ENCODE measurements at places on chromosomes 2 and 18. TPM values are rescaled to one million over a fixed set of nuclear protein-coding genes. Genes with fewer than 3 reads are reported as not detected.

DNA sequence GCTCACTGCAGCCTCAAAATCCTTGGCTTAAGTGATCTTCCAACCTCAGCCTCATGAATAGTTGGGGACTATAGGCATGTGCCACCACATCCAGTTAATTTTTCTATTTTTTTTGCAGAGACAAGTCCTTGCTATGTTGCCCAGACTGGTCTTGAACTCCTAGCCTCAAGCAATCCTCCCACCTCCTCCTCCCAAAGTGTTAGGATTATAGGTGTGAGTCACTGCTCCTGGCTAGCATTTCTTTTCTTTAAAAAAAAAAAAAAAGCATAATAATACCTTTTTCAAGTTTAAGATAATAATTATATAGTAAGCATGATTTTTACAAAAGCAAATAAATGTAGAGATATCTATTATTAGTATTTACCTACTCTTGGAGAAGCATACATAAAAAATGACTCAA, 36.1 kb downstream of the PPP4R1 start:
- no peak for DNase-seq

DNA sequence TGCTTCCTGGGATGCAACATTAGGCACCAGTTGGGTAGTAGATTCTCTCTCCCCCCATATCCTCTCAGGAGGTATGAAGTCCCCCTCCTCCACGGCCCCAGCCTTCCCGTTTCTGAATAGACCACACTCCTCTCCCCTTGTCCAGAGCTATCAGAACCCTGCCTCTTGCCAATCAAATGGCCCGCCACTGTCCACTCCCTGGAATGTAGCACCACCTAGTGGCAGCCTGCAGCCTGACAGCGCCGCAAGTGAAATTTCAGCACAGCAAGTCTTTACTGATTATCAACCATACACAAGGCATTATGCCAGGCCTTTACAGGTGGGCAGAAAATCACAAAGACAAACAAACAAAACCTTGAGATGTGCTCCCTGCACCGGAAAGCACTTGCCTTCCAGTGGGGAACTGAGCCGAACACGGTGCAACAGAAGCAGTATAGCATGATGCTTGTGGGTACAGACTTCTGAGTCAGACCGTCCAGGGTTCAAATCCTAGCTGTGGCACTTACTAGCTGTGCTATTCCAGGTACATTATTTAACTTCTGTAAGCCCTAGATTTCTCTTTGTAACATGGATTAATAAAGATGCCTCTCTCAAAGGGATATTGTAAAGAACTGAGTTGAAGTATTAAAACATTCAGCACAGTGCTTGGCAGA, 174.0 kb downstream of the SMAD2 start:
- no peak for DNase-seq

- no peak for DNase-seq
Observed at GRCh38 chr2:144445196-144445595, 74.7 kb downstream of the ZEB2 start.

DNA sequence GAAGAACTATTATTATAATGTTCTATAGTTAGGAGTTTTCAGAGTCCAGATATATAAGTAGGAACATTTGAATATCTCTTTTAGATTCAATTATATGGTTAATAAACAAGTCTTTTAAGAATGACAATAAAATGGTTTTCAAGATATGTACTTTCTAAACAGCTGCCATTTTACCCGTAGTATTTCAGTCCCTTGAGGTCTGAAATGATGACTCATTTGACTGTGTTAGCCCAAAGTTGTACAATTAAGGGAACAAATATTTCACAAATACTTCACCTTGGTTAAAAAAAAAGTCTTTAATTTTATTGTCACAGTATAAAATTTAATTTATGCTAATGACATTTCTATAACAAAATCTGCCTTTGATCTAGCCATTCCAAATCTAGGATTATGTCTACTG, 91.6 kb upstream of the TANK start:
- no peak for DNase-seq

ANKMY1 gene
- total RNA-seq: 10.8 TPM

IL36G gene
- total RNA-seq: not detected

GRCh38 chr2:163213661-163214081, 375.1 kb upstream of the KCNH7 start:
- no peak for DNase-seq

EFR3B gene
- 2.4 TPM for total RNA-seq

CHRNG gene
- not detected for total RNA-seq

DNA sequence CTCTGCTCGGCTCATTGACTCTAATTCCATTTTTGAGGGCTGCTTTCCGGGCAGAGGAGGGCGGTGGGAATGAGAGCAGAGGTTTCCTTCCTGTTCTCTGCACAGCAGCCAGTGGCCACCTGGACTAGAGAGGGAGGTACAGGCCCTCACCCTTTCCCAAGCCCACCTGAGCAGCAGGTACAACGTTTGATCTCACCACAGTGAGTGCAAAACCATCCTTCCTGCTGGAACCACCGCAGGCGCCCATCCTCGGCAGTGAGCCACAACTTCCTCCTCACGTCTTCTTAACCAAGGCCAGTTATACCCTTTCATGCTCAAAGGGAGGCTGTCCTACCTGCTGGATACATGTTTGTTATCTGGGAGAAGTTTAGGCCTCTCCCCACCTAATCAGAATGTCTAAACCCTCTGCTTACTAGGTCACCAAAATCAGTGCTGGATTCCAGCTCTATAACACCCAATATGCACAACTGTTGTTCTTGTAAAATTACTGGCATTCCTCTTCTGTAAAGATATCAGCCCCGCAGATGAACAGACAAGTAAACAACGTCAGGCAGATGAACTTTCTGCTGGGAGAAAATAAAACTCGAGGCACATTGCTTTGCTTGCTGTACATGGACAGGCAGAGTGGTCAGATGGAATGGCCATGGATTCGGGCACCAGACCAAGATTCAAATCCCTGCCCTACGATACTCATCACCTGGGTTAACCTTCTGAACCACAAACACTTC, 191.4 kb downstream of the SH3RF3 start:
- DNase-seq: peak; percentile 59

DNA sequence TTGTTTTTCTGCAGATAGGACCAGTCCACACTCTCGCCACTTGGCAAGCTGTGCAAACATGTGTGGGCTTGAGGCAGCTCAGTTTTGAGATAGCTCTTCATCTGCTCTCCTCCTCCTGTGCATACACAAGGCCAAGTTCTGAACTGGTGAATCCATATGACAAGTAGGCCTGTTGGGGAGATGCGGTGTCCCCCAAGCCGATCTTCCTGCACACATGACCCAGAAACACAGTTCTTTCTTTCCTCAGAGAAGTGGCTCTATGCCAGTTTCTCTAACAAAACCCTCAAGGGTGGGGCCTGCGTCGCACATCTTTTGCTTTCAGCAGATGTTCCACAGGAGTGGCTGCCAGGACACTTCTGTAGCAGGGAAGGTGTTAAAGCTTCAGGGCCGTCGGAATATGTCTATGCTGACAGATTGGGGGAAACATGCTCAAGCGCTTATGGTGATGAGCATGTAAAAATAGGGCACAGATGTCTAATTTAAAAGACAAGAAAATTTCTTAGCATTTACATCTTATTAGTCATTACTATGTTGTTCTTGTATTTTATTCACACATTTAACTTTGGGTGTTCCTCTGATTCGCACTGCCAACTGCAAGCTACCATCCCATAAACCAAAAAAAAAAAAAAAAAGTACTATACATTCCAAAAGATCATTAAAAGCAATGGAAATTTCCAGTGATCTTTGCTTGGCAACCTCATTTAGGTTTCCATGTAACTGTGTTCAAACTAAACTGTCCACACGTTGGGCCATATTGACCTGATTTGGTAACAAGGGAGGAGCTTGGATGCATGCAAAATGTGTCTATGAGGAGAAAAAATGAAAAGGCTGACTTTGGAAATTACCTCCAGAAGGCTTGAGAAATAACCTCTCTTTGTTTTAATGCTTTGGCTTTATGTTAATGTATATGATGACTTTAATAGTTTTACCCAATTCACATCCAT, 1055.5 kb upstream of the KLHL29 start:
- no peak for DNase-seq

GRCh38 chr2:1687254-1687653, 57.1 kb downstream of the PXDN start:
- DNase-seq: no peak

- DNase-seq: no peak
Observed at GRCh38 chr2:129876541-129876940, 102.9 kb upstream of the RAB6C start.

GRB14 gene
- total RNA-seq: 2.4 TPM

DNA sequence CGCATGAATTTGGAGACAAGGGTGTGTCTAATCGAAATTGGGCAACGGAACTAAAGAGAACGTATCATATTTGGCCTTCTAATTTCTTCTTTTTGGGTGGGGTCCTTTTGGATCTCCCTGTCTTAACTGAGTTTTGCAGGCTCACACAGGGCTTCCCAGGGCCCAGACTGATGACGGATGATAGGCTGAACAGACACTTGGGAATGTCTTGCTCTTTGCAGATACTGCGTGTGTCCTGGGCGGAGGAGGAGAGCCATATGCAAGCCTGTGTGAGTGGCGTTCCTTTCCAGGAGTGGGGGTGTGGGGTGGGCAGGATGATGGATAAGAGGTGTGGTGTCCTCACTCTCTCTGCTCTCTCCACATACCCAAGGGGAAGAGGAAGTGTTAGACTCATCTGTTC, 40.1 kb downstream of the TNP1 start:
- no peak for DNase-seq

SPATA3 gene
- not detected for total RNA-seq

DNA sequence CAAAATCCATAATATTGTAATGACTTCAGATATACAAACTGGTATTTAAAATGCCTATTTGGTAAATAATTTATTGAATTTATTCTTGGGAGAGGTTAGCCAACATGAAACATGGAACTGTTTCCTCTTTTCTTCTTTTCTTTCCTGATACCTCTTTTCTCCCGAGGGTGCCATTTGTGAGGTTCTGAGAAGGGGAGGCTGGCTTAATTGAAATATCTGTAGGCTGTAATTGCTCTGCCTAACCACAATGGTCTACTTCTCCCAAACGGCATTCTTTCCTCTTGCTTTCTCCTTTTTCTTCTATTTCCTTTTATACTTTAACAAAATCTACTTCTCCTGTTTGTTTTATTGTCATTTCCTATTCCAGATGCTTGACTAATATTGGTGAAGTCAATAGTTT, 114.9 kb downstream of the TCF4 start:
- no peak for DNase-seq

SCTR gene
- total RNA-seq: not detected

RNF152 gene
- total RNA-seq: 137 TPM

DYSF gene
- 112 TPM for total RNA-seq

GRCh38 chr2:130245976-130246375, 47.7 kb upstream of the TUBA3E start:
- DNase-seq: no peak

PRKCE gene
- total RNA-seq: 8.6 TPM

DNA sequence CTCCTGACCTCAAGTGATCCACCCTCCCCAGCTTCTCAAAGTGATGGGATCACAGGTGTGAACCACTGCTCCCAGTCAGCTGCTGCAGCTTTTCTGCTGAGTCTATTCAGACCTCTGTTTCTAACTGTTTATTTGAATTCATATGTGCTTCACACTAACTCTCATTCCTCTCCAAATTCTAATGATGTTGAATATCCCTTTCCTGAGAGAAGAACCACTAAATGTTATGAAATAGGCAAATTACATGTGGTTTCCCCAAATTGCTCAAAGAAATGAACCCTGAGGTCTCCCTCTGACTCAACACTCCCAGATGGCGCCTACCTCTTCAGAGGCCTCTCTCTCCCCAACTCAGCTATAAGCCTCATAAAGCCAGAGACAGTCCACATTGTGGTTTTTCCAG, 98.6 kb downstream of the IRS1 start:
- no peak for DNase-seq

DNA sequence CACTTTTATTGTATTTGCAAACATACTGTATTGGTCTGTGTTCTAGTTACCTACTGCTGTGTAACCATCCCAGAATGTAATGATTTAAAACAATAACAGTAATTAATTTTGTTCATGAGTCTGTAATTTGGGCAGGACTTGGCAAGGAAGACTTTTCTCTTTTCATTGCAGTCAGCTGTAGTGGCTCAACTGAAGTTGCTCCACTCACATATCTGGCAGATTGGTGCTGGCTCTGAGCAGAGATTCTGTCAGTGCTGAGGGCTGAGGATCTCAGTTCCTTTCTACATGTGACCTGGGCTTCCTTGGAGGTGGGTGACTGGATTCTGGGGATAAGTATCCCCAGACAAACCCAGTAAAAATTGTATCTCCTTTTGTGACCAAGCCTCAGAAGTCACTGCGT, 26.6 kb downstream of the PTPN4 start:
- DNase-seq: no peak

SIX3 gene
- not detected for total RNA-seq

- DNase-seq: no peak
Observed at GRCh38 chr2:176124110-176124946, 1.8 kb downstream of the HOXD9 start.

SH2D6 gene
- total RNA-seq: not detected

DNA sequence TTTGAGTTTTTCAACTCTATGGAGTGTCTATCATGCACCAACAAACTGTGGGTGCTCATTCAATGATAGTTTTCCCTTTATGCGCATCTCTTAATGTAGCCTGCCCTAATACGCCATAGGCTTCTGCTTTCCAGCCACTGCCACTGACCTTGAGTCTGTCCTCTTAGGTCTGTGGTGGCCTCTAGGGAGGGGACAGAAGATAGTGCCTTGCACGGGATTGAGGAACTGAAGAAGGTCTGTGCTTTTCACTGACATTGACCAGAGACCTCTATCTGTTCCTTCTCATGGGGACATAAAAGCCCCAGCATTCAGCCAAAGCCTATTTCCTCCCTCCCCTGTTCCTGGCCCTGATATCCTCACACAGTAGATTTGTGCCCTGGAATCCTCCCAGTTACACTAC, 2.3 kb downstream of the GCKR start:
- no peak for DNase-seq

QPCT gene
- total RNA-seq: 1.2 TPM

LIPG gene
- 1.5 TPM for total RNA-seq

DNA sequence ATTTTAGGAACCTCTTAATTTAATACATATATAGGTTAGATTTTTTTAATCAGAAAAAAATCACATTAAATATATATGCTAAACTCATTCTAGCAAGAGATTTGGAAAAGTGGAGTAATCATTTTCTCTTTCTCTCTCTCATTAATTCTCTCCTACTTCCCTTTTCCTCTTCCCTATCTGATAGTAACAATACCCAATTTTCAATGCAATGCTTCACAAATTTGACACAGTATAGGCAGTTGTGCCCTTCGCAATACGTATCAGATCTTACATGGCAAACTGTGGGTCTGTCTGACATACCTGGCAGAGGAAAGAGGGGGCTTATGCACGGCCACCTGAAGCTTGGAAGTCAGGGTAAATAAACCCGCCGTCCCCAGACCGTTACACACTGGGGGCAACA, 444.3 kb downstream of the NBAS start:
- no peak for DNase-seq

GRCh38 chr2:223922308-223922707, 22.8 kb downstream of the WDFY1 start:
- no peak for DNase-seq

APLF gene
- total RNA-seq: 3.9 TPM

GRCh38 chr18:62768558-62768943, 53.2 kb downstream of the PHLPP1 start:
- DNase-seq: no peak

KIF1A gene
- total RNA-seq: 60.0 TPM

- DNase-seq: no peak
Observed at GRCh38 chr2:119225105-119225865, 1.7 kb downstream of the STEAP3 start.

GRCh38 chr2:1642993-1643619, 101.2 kb downstream of the PXDN start:
- DNase-seq: no peak

OR6B2 gene
- total RNA-seq: not detected

GRCh38 chr2:149561309-149561926, 26.2 kb downstream of the MMADHC start:
- no peak for DNase-seq

Data from chondrocyte (in vitro differentiated cells).